Aortic smooth muscle cell (primary cell): ENCODE measurements at places on chromosomes 2 and 18. TPM values are rescaled to one million over a fixed set of nuclear protein-coding genes. Genes with fewer than 3 reads are reported as not detected.

ACADL gene
- total RNA-seq: 0.26 and 0.44 TPM in 2 replicates

CLEC4F gene
- total RNA-seq: not detected in 2 replicates

PLEK gene
- total RNA-seq: under 0.01 and 0.13 TPM in 2 replicates

TEX44 gene
- total RNA-seq: not detected in 2 replicates

DSEL gene
- 23.8 and 52.3 TPM in 2 replicates for total RNA-seq

SLC1A4 gene
- 9.9 and 13.3 TPM in 2 replicates for total RNA-seq

COL4A4 gene
- 22.1 and 33.4 TPM in 2 replicates for total RNA-seq

IL1RN gene
- total RNA-seq: not detected in 2 replicates

COQ10B gene
- total RNA-seq: 45.0 and 54.6 TPM in 2 replicates

FOXI3 gene
- not detected in 2 replicates for total RNA-seq

RAD51AP2 gene
- total RNA-seq: not detected in 2 replicates

CD302 gene
- total RNA-seq: 7.0 and 9.0 TPM in 2 replicates

PAIP2B gene
- total RNA-seq: 0.12 and 0.26 TPM in 2 replicates

VWA3B gene
- not detected in 2 replicates for total RNA-seq

NR4A2 gene
- total RNA-seq: 1.1 and 9.4 TPM in 2 replicates

LBX2 gene
- total RNA-seq: 1.6 and 2.2 TPM in 2 replicates
